Sigmoid colon (tissue), 7 donors: ENCODE measurements at places on chromosomes 3 and 15.

GRCh38 chr15:99051308-99051707, 43.7 kb upstream of the PGPEP1L start:
- DNase-seq = no peak

GRCh38 chr3:117404141-117404540, 694.6 kb downstream of the TUSC7 start:
- DNase-seq = no peak

- no peak for DNase-seq
These were observed 74.8 kb upstream of the PLCL2 start for GRCh38 chr3:16809993-16810392.

GRCh38 chr15:60512937-60513336, 34.0 kb upstream of the ICE2 start:
- no peak for DNase-seq

DNA sequence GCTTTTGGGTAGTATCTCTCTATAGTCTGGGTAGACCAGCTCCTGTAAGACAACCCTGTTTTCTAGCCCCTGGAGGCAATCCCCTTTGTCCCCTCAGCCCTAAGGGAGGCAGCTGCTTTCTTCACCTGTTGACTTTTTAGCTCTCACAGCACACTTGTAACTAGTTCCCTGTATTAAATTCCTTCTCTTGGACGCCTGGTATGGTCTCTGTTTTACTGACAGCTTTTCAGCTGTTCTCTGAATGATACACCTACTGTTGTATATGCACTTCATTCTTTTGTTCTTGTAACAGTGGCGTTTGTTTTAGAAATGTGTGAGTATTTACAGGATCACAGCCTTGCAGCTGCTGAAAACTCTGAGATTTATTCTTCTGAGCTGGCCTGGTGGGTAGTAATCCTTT, 413.0 kb upstream of the RBMS3 start:
- no peak for DNase-seq

DNA sequence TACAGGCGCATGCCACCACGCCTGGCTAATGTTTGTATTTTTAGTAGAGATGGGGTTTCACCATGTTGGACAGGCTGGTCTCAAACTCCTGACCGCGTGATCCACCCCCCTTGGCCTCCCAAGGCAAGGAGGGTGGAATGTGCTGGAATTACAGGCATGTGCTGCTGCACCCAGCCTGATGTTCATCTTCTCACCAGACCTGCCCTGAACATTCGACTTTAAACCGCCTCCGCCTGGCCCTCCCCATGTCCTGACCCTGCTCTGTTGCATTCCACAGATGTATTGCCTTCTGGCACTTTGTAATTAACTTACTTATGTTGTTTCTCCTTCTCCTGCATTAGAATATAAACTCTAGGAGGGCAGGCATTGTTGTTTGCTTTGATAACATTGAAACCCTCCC, 102.1 kb downstream of the LINGO1 start:
- peak; percentile 17 for DNase-seq

DNA sequence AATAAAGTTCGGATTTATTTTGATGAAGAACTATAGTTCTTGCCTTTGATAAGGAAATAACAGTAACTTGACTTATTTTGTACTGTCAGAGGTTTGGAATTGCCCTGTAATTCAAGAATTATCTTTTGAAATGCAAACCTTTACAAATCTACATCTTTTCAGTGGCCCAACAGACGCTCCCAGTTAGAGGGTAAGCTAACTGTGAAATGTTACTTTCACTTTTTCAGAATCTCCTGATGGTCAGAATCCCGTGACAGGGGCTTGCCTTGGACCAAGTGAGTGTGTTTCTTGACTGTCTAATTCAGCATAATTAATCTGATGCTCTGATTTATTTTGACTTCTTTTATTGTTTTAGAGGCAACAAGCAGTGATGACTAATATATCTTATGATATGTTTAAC, 262.5 kb downstream of the PLOD2 start:
- no peak for DNase-seq

GRCh38 chr15:42502477-42502876, 7.0 kb downstream of the SNAP23 start:
- no peak for DNase-seq

GRCh38 chr15:99546441-99547100, 19.2 kb upstream of the MEF2A start:
- DNase-seq = no peak

- no peak for DNase-seq
These were observed 39.3 kb downstream of the KLHL6 start for GRCh38 chr3:183515968-183516851.

DNA sequence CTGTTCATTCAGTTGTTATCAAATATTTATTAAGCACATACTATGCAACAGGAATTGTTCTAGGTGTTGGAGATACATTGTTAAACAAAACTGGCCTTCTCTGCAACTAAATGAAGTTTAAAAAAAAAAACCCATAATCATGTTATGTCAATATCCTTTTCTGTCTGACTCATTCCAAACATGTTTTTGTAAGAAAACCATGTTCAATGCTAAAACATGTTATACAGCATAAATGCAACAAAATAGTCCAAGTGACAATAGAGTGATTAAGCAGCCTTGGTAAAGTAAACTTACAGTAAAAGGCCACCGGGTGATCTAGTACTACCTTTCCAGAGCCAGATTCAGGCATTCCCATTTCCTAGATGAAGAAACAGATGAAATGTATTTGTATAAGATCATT, 278.0 kb upstream of the NECTIN3 start:
- no peak for DNase-seq

DNA sequence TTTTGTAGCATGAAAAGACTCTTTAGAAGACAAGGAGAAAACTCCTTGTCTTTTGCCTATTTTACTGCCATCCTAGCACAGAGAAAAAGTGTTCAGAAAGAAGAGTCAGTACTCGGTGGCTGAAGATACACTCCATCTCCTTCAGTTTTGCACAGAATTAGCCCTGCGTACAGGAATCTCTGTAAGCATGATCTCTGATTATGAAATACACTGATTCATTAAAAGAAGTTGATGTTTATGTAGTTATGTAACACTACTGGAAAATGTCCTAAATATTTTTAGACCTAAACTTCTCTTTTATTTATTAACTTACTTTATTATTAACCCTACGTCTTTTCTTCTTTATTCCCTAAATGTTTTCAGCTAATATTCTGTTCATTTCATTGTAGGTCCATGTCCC, 138.4 kb downstream of the LEKR1 start:
- DNase-seq = no peak

DNA sequence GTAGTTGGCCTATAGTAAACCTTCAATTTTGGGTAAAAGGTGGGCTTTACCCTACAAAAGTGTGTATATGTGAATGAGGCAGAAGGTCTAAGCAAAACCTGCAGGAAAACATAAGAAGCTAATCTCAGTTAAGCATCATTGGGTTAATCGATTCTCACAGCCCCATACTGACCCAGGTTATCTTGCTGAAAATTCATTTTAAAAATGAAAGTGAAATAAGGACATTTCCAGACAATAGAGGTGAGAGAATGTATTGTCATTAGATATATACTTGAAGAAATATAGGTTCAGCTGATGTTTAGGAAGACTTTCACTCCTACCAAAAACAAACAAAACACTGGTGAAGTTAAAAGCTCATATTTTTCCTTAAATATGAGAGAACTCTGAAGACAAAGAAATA, 85.6 kb downstream of the MCF2L2 start:
- no peak for DNase-seq

- no peak for DNase-seq
These were observed 39.5 kb downstream of the ZBTB11 start for GRCh38 chr3:101637451-101637850.

DNA sequence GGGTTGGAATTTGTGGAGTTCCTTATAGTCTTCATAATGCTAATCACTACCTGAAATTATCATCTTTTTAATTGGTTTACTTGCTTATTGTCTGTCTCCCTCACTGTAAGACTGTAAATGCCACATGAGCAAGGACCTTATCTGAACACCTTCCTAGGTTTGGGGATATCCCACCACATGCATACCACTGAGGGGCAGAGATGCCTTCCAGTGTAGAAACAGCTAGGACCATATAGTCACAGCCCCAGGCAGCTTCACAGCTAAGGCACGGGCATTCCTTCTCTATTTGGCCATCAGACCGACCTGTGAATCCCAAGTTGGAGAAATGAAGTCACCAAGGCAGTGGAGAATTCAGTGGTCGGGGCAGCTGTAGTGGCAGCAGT, 28.6 kb downstream of the PAQR9 start:
- no peak for DNase-seq

- no peak for DNase-seq
These were observed 11.2 kb downstream of the B3GNT5 start for GRCh38 chr3:183264268-183264667.

DNA sequence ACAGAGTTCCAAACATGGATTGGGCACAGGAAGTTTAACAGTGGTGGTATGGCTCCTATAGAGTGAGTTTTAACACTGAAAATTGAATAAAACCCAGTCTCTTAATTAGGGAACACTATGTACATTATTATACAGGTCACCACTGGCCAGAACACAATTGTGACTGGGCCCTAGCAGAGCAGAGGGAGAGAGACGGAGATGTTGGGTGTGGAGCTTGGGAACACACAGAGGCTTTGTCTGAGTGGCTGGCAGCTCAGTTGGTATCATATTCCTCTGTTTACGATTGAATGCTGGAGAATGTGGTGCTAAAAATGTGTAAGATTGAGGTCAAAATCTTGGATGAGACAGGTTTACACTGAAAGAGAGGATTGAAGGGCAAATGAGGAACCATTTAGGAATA, 6.8 kb upstream of the MOBP start:
- no peak for DNase-seq

DNA sequence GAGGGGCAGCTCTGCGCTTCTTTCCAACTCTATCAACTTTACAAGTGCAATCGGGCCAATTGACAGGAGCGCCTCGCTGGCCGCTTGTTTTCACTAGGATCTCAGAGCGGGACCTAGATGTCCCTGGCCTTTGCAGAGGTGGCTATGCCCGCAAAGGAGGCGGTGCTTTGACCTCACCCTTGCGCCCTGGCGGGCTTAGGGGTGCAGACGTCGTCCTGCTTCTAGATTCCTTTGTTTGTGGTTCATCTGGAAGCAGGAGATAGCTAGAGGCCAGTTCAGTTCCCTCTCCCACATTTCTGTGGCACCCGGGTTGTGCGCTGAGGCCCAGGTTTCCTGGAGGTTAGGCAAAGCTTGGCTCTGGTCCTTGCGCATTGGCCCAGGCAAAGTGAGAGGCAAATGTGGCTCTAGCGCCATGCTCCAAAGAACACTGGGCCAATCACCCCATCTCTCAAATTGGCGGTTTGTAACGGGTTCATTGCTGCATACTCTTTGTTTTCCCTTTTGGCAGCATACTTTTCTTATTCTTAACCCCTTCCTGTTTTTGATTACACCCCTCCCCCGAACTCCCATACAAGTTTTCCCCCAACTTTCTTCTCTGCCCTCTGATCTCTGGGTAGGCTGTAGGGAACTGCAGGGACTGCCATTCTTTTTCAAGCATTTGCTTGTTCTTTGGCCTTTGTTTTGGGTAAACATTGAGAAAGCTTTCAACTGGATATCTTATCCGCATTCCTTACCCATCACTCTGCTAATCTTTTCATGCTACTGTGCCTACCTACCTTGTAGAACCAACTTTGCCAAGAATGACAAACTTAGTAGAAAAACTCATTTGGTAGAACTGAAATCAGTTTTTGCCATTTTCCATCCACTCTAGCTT, 1.4 kb downstream of the PPM1L start:
- peak; percentile 65 for DNase-seq

DNA sequence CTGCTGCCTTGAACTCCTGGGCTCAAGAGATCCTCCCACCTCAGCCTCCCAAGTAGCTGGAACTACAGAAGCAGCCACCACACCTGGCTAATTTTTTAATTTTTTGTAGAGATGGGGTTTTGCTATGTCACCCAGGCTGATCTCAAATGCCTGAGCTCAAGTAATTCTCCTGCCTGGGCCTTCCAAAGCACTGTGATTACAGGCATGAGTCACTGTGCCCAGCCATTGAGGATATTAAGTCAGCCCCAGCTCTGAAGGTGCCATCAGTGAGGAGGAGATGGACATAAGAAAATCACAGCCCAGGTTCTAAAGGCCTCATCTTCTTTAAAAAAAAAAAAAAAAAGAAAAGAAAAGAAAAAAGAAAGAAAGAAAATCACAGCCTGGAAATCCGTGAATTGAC, 26.6 kb upstream of the PSTPIP1 start:
- no peak for DNase-seq

- no peak for DNase-seq
These were observed 291.2 kb upstream of the RBMS3 start for GRCh38 chr3:28989646-28990089.

DNA sequence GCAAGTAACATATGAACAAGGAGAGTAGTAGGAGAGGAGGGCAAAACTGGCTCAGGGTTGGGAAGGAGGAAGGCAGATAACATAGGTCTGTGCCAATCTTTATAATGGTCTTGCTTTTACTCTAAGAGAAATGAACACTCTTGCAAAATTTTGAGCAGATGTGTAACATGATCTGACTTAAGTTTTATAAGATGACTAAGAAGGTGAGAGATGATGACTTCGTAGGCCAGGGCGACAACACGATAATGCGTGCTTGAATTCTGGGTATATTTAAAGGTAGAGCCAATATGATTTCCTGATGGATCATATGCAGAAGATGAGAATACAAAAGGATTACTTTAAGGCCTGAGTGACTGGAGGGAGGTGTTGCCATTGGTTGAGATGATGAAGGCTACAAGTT, 265.4 kb upstream of the KCNMB2 start:
- no peak for DNase-seq

DNA sequence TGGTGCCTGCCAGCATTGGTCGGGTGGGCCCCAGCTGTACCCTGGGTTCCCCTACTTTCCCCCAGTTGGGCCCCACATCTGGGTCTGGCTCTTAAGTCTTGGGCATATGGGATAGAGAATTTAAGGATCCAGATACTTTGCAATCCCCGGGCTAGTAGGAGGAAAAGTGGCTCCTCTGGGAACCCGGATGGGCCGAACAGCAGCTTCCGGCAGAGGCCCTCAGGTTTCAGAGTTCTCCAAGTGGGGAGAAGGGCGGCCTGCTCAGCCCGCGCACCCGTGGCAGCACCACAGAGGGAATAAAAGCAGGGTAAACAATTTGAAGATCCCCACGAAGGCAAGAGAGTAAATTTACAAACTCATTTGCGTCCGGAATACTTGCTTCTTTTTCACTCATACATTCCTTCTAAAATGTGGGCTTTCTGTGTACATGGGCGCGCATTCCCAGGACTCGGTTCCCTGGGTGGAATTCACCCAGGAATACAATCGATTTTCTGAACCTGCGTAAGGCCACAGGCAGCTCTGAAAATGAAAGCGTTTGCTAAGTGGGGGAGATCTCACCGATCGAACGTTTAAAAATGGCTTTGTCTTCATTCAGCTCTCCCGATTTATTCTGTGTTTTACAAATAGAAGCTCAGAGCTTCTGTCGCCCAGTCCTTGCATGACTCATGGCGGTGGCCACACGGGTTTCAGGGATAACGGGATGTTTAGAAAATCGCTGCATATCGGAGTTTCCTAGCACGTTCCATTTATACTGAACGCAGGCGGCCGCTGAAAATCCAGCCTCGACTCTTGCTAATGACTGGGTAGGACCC, 74.0 kb upstream of the POLG start:
- no peak for DNase-seq

DNA sequence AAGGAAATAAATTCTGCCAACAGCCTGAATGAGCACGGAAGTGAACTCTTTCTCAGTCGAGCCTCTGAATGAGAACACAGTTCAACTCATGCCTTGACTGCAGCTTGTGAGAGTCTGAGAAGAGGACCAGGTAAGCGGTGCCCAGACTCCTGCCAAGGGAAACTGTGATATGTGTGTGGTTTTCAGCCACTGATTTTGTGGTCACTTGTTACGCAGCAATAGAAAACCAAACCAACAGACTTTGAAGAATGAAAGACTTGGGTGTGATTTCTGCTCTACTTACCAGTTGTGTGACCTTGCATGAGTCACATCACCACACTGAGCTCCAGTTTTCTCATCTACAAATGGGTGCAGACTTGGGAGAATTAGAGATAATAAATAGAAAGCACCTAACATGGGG, 30.6 kb upstream of the FAM107A start:
- DNase-seq = no peak
